HFF-Myc (cell line): ENCODE measurements at places on chromosomes 7 and 10.

DNA sequence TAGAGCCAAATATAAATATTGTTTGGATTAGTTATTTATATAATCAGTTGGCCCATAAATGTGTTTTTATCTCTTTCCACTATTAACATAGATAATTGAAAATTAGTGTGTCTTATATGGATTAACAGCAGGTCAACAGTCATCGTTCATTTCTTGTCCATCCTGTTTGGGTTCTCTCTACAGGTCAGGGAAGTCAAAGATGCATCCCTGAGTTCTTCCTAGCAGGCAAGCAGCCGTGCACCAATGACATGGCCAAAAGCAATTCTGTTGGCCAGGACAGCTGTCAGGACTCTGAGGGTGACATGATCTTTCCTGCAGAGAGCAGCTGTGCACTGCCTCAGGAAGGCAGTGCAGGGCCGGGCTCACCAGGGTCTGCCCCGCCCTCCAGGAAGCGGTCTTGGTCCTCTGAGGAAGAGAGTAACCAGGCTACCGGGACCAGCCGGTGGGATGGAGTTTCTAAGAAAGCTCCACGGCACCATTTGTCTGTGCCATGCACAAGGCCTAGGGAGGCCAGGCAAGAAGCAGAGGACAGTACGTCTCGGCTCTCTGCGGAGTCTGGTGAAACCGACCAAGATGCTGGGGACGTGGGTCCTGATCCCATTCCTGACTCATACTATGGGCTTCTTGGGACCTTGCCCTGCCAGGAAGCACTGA is 15.9 kb downstream of the FBH1 start:
- no peak for DNase-seq

DNA sequence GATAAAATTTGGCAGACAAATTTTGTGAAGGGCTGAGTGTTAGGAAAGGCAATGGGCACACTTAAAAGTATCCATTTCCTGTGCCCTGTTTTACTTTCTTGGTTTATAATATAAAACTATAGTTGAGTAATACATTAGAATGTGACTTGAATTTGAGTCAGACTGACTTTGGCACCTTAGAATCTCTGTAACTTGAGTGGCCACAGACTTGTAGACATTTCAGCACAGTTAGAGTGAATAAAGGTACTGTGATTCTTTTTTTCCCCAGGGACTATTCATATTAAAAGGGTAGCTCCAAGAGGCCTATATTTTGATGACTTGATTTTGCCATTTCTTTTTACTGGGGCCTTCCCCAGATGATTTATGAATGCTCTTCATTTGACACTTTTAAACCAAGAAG is 22.4 kb downstream of the GBF1 start:
- DNase-seq: no peak

GRCh38 chr10:77297393-77297739 is 340.2 kb downstream of the KCNMA1 start:
- no peak for DNase-seq

DNA sequence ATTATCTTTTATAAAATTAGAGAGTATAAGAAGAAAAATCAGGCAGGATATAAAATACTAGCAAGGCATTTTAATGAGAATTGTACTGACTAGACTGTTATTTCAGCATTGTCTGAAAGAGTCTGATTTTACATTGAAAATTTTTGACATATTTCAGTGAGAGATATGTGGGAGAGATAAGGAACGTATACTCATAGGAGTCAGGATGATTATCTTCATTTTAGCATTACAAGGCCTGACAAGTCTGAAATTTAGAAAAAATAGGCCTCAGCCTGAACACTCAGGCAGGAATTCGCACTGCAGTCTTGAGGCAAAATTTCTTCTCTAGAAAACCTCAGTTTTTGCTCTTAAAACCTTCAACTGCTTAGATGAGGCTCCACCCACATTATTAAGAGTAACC is 386.0 kb downstream of the HGF start:
- no peak for DNase-seq

GRCh38 chr7:128266883-128267594 is 26.0 kb downstream of the LEP start:
- peak; percentile 31 for DNase-seq
